Mesothelial cell of epicardium (in vitro differentiated cells): ENCODE measurements at places on chromosomes 2 and 18. TPM values are rescaled to one million over a fixed set of nuclear protein-coding genes. Genes with fewer than 3 reads are reported as not detected.

IL1RN gene
- total RNA-seq, result not detected in 3 replicates

HOXD3 gene
- total RNA-seq, result 0.93 to 1.1 TPM (median 1.1 TPM) in 3 replicates

CPLX4 gene
- not detected in 3 replicates for total RNA-seq

FAM110C gene
- total RNA-seq, result 6.4 to 9.7 TPM (median 7.8 TPM) in 3 replicates

MATN3 gene
- total RNA-seq, result 1.6 to 2.7 TPM (median 2.1 TPM) in 3 replicates

TIMM21 gene
- total RNA-seq, result 22.8 to 24.4 TPM (median 24.0 TPM) in 3 replicates

CXCR2 gene
- total RNA-seq, result 0.31 to 0.83 TPM (median 0.32 TPM) in 3 replicates

LIMS2 gene
- total RNA-seq, result 11.9 to 13.0 TPM (median 11.9 TPM) in 3 replicates

ARHGAP25 gene
- total RNA-seq, result 1.2 to 1.4 TPM (median 1.3 TPM) in 3 replicates

PARD6G gene
- 25.5 to 30.8 TPM (median 30.7 TPM) in 3 replicates for total RNA-seq

OTX1 gene
- total RNA-seq, result 0.71 to 1.1 TPM (median 0.87 TPM) in 3 replicates

CXCR4 gene
- total RNA-seq, result 1.5 to 2.1 TPM (median 1.8 TPM) in 3 replicates

TSHZ1 gene
- total RNA-seq, result 48.6 to 50.6 TPM (median 50.0 TPM) in 3 replicates

PRADC1 gene
- 5.9 to 6.9 TPM (median 6.6 TPM) in 3 replicates for total RNA-seq

TANC1 gene
- total RNA-seq, result 132 to 138 TPM (median 134 TPM) in 3 replicates

TNS1 gene
- total RNA-seq, result 116 to 130 TPM (median 117 TPM) in 3 replicates

LRP2 gene
- total RNA-seq, result 52.1 to 54.3 TPM (median 54.2 TPM) in 3 replicates

RTP5 gene
- total RNA-seq, result not detected in 3 replicates

GCG gene
- total RNA-seq, result 0.29 to 0.36 TPM in 2 of 3 replicates, not detected in the other

LINC00305 gene
- not detected in 3 replicates for total RNA-seq

GPR35 gene
- total RNA-seq, result 5.4 to 6.0 TPM (median 6.0 TPM) in 3 replicates

CYP27A1 gene
- total RNA-seq, result 15.6 to 16.8 TPM (median 16.6 TPM) in 3 replicates

PROKR1 gene
- total RNA-seq, result 0.09 to 0.14 TPM (median 0.11 TPM) in 3 replicates

LRRTM1 gene
- total RNA-seq, result 23.7 to 27.8 TPM (median 24.0 TPM) in 3 replicates

MRPS5 gene
- total RNA-seq, result 45.2 to 47.6 TPM (median 45.8 TPM) in 3 replicates

ACMSD gene
- total RNA-seq, result not detected in 3 replicates

COLEC12 gene
- 68.7 to 70.5 TPM (median 70.0 TPM) in 3 replicates for total RNA-seq

AGXT gene
- not detected in 3 replicates for total RNA-seq

CCDC121 gene
- 4.6 to 5.2 TPM (median 4.9 TPM) in 3 replicates for total RNA-seq

GPBAR1 gene
- 0.55 to 0.93 TPM (median 0.78 TPM) in 3 replicates for total RNA-seq

ABCG8 gene
- not detected in 3 replicates for total RNA-seq

RHOB gene
- 82.9 to 88.6 TPM (median 85.9 TPM) in 3 replicates for total RNA-seq

KCNJ13 gene
- 0.35 to 0.60 TPM (median 0.41 TPM) in 3 replicates for total RNA-seq

SH2D6 gene
- 0.35 to 0.79 TPM (median 0.38 TPM) in 3 replicates for total RNA-seq

FEV gene
- 0.16 to 0.29 TPM (median 0.22 TPM) in 3 replicates for total RNA-seq

PRSS56 gene
- total RNA-seq, result 0.09 TPM in 1 of 3 replicates, not detected in the others

SERPINB3 gene
- total RNA-seq, result not detected in 3 replicates

NOSTRIN gene
- 0.90 to 1.0 TPM (median 0.98 TPM) in 3 replicates for total RNA-seq

TUBA3E gene
- not detected in 3 replicates for total RNA-seq

LRP1B gene
- total RNA-seq, result 1.7 to 1.9 TPM (median 1.8 TPM) in 3 replicates

FOXD4L1 gene
- 0.16 to 0.50 TPM (median 0.49 TPM) in 3 replicates for total RNA-seq

RBM44 gene
- 0.60 to 0.72 TPM (median 0.69 TPM) in 3 replicates for total RNA-seq

GKN2 gene
- total RNA-seq, result not detected in 3 replicates

NDC80 gene
- total RNA-seq, result 13.4 to 16.1 TPM (median 15.0 TPM) in 3 replicates

CIB4 gene
- not detected in 3 replicates for total RNA-seq

SP140 gene
- total RNA-seq, result 0.34 to 0.75 TPM (median 0.54 TPM) in 3 replicates

ESPNL gene
- 0.29 to 0.75 TPM (median 0.38 TPM) in 3 replicates for total RNA-seq

DOK6 gene
- total RNA-seq, result 3.9 to 5.1 TPM (median 4.9 TPM) in 3 replicates

BARD1 gene
- total RNA-seq, result 22.9 to 25.0 TPM (median 24.5 TPM) in 3 replicates

G6PC2 gene
- not detected in 3 replicates for total RNA-seq

SERPINB13 gene
- total RNA-seq, result 0.27 to 0.77 TPM (median 0.38 TPM) in 3 replicates

SULT1C4 gene
- 16.0 to 17.5 TPM (median 17.5 TPM) in 3 replicates for total RNA-seq

SOCS6 gene
- 26.8 to 29.3 TPM (median 27.0 TPM) in 3 replicates for total RNA-seq

ORMDL1 gene
- total RNA-seq, result 67.8 to 84.7 TPM (median 73.3 TPM) in 3 replicates

COL4A4 gene
- 0.11 to 0.18 TPM (median 0.11 TPM) in 3 replicates for total RNA-seq

SLC4A5 gene
- total RNA-seq, result 7.5 to 9.3 TPM (median 9.2 TPM) in 3 replicates

SPP2 gene
- total RNA-seq, result not detected in 3 replicates
